ENCODE measurements at places on chromosomes 3 and 15.

DNA sequence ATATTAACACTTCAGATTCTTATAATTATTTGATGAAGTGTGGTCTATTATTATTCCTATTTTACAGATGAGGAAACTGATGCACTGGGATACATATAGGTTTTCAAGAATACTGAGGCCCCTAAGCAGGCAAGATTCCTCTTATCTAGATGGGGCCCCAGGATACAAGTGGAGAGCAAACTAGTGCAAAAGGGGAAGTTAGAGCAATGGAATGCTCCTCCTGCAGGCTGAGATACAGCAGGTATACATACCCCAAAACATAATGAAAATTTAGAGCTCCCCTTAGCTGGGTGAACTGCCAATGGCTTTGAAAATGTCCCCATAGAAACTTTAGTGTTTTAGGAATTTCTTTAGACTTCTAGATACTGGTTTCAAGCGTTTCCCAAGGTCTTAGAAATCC lies 247.1 kb downstream of the CHST2 start:
- DNase-seq: no peak

GRCh38 chr3:37862219-37862902 lies 681 bp downstream of the CTDSPL start:
- no peak for DNase-seq

- DNase-seq: no peak
These were observed 16.0 kb downstream of the SEC61A1 start for GRCh38 chr3:128068156-128068620.

DNA sequence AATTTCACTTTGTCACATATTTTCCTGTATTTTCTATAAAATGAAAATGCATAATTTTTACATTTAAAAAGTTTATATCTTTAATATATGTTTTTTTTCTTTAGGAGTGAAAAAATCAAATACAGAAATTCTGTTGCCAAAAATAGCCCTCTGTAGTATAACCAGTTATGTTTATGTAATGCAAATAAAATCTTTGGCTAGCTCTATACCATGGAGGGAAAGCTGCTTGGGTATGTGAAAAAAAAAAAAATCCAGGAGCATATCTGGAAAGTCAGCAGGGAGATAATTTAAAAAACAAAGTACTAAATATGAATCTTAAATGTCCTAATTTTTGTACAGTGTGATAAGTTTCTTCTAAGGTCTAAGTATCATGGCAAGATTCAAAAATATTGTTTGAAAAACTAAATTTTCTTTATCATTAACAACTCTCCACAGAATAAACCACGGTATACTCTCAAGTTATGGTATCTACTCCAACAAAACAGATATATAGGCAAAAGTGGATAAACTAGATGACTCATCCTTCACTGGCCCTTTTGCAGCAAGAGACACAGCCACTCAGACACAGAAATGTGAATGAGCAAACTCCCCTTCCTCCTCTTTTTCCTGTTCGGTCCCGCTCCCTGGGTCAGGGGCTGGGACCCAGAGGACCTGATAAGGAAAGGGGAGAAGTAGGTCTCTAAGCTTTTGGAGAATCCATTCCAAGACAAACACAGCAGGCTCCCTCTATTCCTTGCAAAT lies 66.6 kb downstream of the PDZRN3 start:
- DNase-seq: no peak

- no peak for DNase-seq
These were observed 17.3 kb downstream of the PXK start for GRCh38 chr3:58349792-58350626.

GRCh38 chr15:60620708-60621107 lies 141.8 kb upstream of the ICE2 start:
- DNase-seq: no peak

DNA sequence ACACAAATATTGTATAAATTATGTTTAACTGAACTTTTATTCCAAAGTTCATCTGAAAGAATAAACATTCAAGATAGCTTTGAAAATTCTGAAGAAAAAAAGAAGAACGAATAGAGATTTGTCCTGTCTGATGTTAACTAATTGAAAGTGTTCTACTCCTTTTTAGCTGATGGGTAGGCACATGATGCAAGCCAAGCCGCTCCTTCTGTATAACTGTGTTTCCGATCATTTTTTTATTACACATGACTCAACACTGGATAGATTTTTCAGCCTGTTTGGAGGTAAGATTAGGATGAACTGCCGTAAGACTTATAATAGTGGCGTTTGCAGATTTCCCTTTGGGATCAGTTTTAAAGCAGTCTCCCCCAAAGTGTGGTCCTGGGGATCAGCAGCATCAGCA lies 19.0 kb downstream of the NSUN3 start:
- DNase-seq: no peak

DNA sequence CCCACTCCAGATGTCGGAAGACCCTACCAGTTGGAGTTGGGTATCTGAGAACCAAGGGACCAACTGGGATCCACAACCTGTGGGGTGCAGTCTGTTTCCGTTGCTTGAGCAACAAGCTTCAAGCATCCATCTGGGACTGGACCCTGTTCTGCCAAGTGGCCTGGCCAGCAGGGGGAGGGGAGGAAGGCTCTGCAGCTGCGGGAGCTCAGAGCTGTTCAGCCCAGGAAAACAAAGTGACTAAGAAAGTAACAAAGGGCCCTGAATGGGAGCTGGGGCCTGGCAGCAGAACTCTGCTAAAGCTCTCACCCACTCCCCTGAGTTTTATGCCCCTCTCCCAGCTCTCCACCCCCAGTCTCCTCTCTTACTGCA lies 2.7 kb downstream of the TYRO3 start:
- DNase-seq: no peak

DNA sequence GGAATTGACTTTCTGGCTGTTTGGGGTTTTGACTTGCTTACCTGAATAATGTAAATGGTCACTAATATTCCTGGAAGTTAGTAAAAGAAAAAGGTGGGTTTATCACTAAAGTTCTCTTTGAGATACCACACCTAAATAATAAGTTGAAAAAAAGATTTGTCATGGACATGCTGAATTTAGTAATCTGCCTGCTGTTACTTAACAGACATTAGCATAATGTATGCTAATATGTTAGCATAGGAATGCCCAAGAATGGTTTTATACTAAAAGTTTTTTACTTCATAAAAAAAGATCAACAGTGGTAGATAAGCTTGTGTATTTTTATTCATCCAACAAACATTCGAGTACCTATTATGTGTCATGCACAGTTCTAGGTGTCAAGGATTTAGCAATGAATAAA lies 36.5 kb downstream of the GMPS start:
- no peak for DNase-seq

DNA sequence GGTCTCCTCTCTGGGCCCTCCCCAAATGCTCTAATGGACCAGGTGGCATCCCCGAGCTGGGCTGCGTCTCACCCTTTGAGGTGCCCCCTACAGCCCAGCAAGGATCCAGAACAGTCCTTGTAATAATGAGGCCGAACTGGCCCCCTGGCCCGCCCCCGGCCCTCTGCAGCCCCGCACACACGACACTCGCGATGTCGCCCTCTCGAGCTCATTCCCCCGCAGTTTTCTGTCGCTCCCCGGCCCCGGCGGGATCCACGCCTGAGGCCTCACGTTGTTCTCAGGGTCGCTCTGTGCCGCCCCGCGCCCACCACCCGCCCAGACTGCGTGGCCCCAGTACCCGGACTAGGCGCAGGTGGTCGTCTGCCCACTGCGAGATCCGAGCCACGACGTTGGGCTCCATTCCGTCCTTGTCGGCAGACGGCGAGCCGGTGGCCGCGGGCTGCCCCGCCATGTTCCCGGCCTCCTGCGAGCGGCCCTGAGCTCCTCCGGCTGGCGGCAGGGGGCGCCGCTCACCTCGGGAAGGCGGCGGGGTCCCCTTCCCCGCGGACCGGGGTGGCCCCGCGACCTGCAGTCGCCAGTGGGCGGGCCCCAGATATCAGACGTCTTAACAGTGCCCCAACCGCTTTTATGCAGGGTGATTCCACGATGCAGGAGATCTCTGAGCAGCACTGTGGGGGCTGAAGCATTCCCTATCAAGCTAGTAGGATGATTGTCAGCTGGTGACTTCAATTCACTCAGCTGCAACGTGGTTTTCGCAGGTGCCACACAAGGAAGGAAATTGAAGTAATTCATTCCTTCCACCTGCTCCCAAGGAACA lies at the start of gene C3orf33:
Gene C3orf33 (minus strand): TSS at position 477 of the 817 bp plus-strand sequence. CDS start 26 bp downstream, at position 451.
- no peak for DNase-seq

GRCh38 chr15:31264559-31265089 lies 62.0 kb upstream of the KLF13 start:
- no peak for DNase-seq

All from esophagus squamous epithelium (tissue), 5 donors.